ENCODE measurements at places on chromosomes 1 and 21. TPM values are rescaled to one million over a fixed set of nuclear protein-coding genes. Genes with fewer than 3 reads are reported as not detected.

GRCh38 chr1:1328254-1328653 is 2.8 kb upstream of the TAS1R3 start:
- H3K27me3 ChIP-seq: no peaks in the 10 kb centered on the region
- DNase-seq: no peak
- no peak overlapping the region for H3K4me3 ChIP-seq
- H3K27ac ChIP-seq: no peak overlapping the region

DNA sequence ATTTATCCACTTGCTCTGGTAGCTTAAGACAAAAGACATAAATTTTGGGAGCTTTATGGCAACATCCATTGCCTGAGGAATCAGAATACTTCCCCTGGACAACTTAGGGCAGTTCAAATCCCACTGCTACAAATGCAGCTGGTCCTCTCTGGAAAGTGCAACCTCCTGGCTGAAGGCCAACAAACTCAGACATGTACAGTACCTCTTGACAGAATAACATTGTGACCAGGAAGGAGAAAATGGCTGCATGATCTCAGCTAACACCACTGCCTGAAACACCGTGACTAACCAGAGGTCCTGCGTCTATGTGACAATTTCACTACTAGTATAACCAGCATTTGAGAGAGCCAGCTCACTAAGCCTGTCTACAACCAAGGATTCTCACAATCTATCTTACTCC is 218.9 kb downstream of the CRB1 start:
- no peak overlapping the region for H3K27ac ChIP-seq
- no peaks in the 10 kb centered on the region for H3K36me3 ChIP-seq
- H3K27me3 ChIP-seq: no peaks in the 10 kb centered on the region
- no peak for DNase-seq
- H3K4me3 ChIP-seq: no peak overlapping the region
- H3K4me1 ChIP-seq: no peaks in the 10 kb centered on the region

- H3K36me3 ChIP-seq: no peaks in the 10 kb centered on the region
- no peak overlapping the region for H3K4me3 ChIP-seq
- peaks cover 5% of the 10 kb centered on the region for H3K4me1 ChIP-seq
- H3K27ac ChIP-seq: peak overlapping the region; percentile 81
Observed at GRCh38 chr1:81432059-81432458, 368.7 kb upstream of the ADGRL2 start.

DNA sequence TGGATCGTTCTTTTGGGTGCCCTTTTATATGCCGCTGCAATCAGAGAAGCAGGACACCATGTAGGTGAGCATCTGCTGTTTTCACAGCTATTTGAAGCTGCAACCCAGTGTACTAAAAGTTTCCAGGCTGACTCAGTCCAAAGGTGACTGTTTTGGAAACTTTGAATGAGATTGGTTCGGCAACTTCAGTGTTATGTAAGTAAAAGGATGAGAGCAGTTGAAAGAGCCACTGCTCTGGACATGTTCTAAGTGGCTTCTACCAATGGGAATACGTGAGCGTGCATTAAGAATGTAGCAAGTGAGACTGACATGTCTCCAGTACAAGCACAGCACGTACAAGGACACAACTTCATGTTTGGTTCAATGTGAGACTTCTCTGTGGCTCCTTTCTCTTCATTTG is 55.6 kb downstream of the DDR2 start:
- H3K27ac ChIP-seq: no peak overlapping the region
- no peaks in the 10 kb centered on the region for H3K27me3 ChIP-seq
- no peak overlapping the region for H3K4me3 ChIP-seq
- no peak for DNase-seq
- H3K36me3 ChIP-seq: no peaks in the 10 kb centered on the region

- H3K27me3 ChIP-seq: no peaks in the 10 kb centered on the region
- DNase-seq: no peak
- no peaks in the 10 kb centered on the region for H3K36me3 ChIP-seq
- H3K4me3 ChIP-seq: no peak overlapping the region
Observed at GRCh38 chr1:231218078-231218477, 22.9 kb upstream of the GNPAT start.

GRCh38 chr1:22222723-22223122 is 79.8 kb upstream of the WNT4 start:
- no peaks in the 10 kb centered on the region for H3K27me3 ChIP-seq
- H3K27ac ChIP-seq: no peak overlapping the region
- no peaks in the 10 kb centered on the region for H3K36me3 ChIP-seq
- H3K4me3 ChIP-seq: no peak overlapping the region
- no peaks in the 10 kb centered on the region for H3K4me1 ChIP-seq

- H3K36me3 ChIP-seq: no peaks in the 10 kb centered on the region
- no peak overlapping the region for H3K27ac ChIP-seq
- no peaks in the 10 kb centered on the region for H3K27me3 ChIP-seq
- H3K4me1 ChIP-seq: no peaks in the 10 kb centered on the region
- DNase-seq: no peak
Observed at GRCh38 chr1:112332176-112333150, 63.6 kb upstream of the CTTNBP2NL start.

DNA sequence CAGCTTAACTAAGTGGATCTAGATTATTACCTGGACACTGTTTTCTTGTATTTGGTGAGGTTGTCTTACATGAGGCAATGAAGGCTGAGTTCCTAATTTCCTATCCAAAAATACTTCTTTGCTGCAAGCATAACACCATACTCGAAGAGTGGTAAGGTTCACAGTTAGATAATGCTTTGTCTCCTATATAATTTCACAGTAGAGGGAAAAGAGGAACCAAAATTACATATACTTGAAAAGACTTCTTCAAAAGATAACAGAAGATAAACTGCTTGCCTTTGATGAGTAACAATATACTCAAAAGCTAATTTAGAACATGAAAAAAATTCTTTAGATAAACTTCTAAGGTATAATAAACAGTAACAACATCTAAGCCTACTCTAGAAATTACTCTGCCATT is 20.4 kb downstream of the USP33 start:
- no peak overlapping the region for H3K27ac ChIP-seq
- no peaks in the 10 kb centered on the region for H3K27me3 ChIP-seq
- H3K4me1 ChIP-seq: peaks cover 6% of the 10 kb centered on the region
- no peak for DNase-seq
- H3K36me3 ChIP-seq: peaks cover 8% of the 10 kb centered on the region
- H3K4me3 ChIP-seq: no peak overlapping the region

GRCh38 chr21:32099812-32100416 is 178.9 kb downstream of the MIS18A start:
- no peak overlapping the region for H3K4me3 ChIP-seq
- no peak overlapping the region for H3K27ac ChIP-seq
- no peaks in the 10 kb centered on the region for H3K27me3 ChIP-seq
- H3K36me3 ChIP-seq: no peaks in the 10 kb centered on the region
- H3K4me1 ChIP-seq: no peaks in the 10 kb centered on the region

- H3K36me3 ChIP-seq: no peaks in the 10 kb centered on the region
- H3K27ac ChIP-seq: no peak overlapping the region
- no peak for DNase-seq
- H3K4me1 ChIP-seq: no peaks in the 10 kb centered on the region
Observed at GRCh38 chr1:225259542-225259941, 168.3 kb downstream of the LBR start.

DNA sequence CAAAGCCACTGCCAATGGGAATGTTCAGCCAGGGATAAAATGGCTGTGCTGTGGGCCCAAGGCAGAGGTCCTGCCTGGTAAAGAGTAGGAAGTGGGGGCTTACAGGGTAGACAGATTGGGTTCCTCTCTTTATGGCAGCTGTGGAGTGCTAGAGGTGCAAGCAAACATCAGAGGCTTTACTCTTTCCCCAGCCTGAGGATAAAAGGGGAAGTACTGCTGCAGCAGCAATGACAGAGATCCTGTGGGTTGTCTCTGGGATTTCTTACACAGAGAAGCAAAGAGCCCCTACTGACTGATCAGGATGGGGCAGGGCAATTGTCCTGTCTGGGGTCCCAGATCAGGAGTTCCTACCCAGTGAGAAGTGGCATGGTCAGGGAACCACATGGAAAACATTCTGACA is 54.2 kb downstream of the DRAM2 start:
- H3K27me3 ChIP-seq: no peaks in the 10 kb centered on the region
- DNase-seq: no peak
- no peaks in the 10 kb centered on the region for H3K4me1 ChIP-seq
- no peaks in the 10 kb centered on the region for H3K36me3 ChIP-seq
- H3K27ac ChIP-seq: no peak overlapping the region
- H3K4me3 ChIP-seq: no peak overlapping the region

DNA sequence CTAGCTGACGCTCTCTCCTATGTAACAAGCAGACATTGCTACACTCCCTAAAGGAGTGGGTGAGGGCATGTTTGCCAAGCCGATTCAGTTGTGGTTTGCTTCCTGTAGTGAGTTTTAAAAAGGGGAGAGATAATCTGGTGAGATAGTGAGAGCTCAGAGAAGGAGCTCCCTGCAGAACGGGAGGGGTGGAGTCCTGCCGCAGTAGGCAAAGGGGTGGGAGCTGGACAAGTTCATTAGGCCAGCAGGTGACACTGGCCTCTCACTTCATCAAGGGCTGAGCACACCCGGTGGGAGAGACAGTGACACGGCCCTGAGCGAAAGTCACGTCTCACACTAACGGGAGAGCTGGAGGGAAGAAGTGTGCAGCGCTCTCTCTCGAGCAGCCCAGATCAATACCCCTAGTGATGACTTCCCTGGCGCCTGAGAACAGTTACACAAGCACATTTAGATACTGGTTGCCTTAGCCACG is 144.0 kb upstream of the CD34 start:
- no peak for DNase-seq
- no peak overlapping the region for H3K27ac ChIP-seq
- no peaks in the 10 kb centered on the region for H3K4me1 ChIP-seq
- H3K27me3 ChIP-seq: no peaks in the 10 kb centered on the region

DNA sequence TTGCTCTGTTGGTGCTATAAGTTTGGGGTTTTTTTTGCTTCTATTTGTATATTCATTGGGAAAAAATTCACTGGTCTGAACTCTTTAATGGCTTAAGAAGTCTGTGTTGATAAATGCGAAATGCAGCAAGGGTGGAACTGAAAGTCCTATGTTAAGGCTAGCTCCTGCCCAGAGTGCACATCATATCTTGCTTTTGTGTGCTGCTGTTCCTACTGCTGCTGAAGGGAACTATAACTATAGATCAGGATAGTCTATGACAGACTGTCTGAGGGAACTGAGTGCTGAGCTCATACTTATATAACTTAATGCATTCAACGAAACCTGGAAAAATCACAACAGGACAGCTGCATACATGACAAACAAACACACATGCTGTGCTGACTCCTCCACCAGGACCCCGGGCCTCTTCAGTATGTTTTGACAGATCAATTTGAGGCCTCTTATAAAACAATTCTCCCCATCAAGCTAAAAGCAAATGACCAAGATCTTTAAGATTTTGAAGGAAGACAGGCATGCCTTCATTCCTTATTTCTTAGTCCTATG is 1031.5 kb upstream of the ADGRL2 start:
- DNase-seq: no peak
- H3K27ac ChIP-seq: no peak overlapping the region
- no peaks in the 10 kb centered on the region for H3K27me3 ChIP-seq
- H3K4me3 ChIP-seq: no peak overlapping the region
- H3K36me3 ChIP-seq: no peaks in the 10 kb centered on the region
- no peaks in the 10 kb centered on the region for H3K4me1 ChIP-seq

GRCh38 chr21:45551316-45551715 is 9.1 kb upstream of the SLC19A1 start:
- H3K4me1 ChIP-seq: peaks cover 17% of the 10 kb centered on the region
- H3K36me3 ChIP-seq: no peaks in the 10 kb centered on the region
- no peaks in the 10 kb centered on the region for H3K27me3 ChIP-seq
- H3K27ac ChIP-seq: peak overlapping the region; percentile 76

REN gene
- not detected for total RNA-seq

F11R gene
- total RNA-seq: 183 TPM

TUT4 gene
- 32.7 TPM for total RNA-seq

VANGL1 gene
- total RNA-seq: 7.8 TPM

S100A9 gene
- total RNA-seq: 883 TPM

Data from upper lobe of left lung (tissue), 6 donors.